Cerebellar nuclear complex (tissue), 1 donor: ENCODE measurements at places on chromosomes 4 and X.

DNA sequence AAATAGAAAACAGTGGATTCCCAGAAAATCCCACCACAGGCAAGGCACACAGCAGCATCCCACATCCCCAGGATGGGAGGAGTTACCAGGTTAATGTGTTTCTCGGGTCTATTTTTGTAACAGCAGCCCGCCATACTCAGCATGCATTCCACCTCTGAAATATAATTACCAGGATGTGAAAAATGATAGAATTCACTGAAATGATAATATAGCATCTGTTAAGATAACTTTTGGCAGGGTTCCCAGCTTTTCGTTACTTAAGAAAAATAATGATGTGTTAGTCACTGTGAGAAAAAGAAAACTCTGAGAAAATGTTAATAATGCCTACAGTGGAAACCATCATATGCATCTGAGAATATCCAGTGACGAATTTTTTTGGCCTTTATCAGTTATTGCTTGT is 87.1 kb downstream of the VCX2 start:
- DNase-seq = no peak

DNA sequence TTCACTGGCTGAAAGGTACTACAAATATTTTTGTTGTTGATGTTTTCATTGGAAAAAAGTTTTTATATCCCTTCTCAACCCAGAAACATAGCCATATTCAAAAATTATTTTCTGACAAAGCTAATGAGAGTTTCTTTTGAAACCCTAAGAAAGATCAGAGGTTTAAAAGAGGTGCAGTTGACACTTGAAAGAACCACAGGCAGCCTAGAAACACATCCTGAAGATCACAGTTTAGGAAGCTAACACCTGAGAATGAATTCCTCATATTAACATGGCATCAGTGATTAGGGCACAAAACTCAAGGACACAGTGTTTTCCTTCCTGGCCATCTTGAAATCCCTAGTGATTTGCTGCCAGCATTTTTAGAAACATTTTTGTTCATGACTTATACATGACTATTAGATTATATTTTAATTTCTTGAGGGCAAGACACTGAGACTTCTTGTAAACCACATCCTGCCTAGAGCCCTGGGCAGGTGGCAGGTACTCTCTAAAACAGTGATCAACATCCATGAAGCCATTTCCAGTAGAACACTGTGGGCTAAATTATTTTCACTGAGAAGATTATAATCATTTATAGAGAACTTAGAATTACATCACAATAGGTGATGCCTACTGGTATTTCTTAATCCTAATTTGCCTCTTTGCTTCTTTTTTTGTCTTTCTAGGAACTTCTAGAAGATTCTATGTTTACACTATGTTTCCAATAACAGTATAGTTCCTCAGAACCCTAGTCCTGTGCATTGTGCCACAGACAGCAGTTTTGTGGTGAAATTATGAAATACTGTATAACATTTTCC is 80.0 kb downstream of the ARSJ start:
- no peak for DNase-seq

- DNase-seq = no peak
These were observed 327.5 kb downstream of the BMPR1B start for GRCh38 chr4:95085124-95085833.

- DNase-seq = no peak
These were observed 70.8 kb upstream of the HHIP start for GRCh38 chr4:144575181-144575580.

GRCh38 chr4:148238086-148238485 is 204.1 kb downstream of the NR3C2 start:
- DNase-seq = no peak
